GM23248 (cell line): ENCODE measurements at places on chromosomes 2 and 18. TPM values are rescaled to one million over a fixed set of nuclear protein-coding genes. Genes with fewer than 3 reads are reported as not detected.
A peak's percentile ranks its signal among the peaks of the same experiment; 100 is the strongest.

- no peak overlapping the region for H3K27ac ChIP-seq
- no peaks in the 10 kb centered on the region; the same call in 1 of the 2 replicates for H3K4me1 ChIP-seq
- H3K36me3 ChIP-seq = no peaks in the 10 kb centered on the region
- no peaks in the 10 kb centered on the region for H3K27me3 ChIP-seq
- no peak for DNase-seq
Measured at GRCh38 chr18:3675994-3676393, 226.0 kb downstream of the TGIF1 start.

- DNase-seq = no peak
- peaks cover 10% of the 10 kb centered on the region; the same call in 1 of the 2 replicates for H3K27me3 ChIP-seq
- peaks cover 5% of the 10 kb centered on the region; the same call in 1 of the 2 replicates for H3K4me1 ChIP-seq
- H3K4me3 ChIP-seq = no peak overlapping the region
Measured at GRCh38 chr2:126776255-126776654, 120.3 kb downstream of the GYPC start.

DNA sequence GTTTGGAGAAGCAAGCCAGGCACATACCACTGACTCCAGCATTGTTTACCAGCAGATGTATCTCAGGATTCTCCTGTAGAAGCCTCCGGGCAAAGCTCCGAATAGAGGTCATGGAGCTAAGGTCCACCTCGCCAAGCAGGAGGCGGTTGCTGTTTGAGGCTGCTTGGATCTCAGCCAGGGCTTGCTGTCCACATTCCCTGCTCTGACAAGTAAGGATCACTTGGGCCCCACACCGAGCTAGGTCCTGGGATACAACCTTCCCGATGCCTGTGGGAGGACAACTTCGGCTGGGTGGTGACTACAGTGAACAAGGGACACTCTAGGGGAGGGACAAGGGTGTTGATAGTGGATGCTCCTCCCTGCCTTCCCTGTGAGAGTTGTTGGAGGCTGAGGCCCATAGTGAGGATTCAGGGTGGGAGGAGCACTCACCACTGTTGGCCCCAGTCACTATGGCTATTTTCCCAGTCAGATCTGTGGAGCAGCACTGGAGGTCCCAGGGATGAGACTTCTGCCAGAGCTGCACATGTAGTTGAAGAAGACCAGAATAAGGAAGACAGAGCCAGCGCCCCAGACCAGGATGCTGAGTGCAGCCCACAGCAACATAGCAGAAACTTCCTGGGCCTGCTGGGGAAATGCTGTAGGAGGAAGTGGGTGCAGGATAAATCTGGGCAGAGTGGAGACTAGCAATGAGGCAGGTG, 8.3 kb downstream of the C2orf81 start:
- H3K27me3 ChIP-seq = no peaks in the 10 kb centered on the region
- H3K4me3 ChIP-seq = no peak overlapping the region
- H3K4me1 ChIP-seq = peaks cover 7% of the 10 kb centered on the region; the same call in 1 of the 2 replicates
- no peak for DNase-seq

- H3K27me3 ChIP-seq = no peaks in the 10 kb centered on the region
- DNase-seq = no peak
- H3K4me3 ChIP-seq = no peak overlapping the region
- no peaks in the 10 kb centered on the region for H3K36me3 ChIP-seq
- no peak overlapping the region for H3K27ac ChIP-seq
Measured at GRCh38 chr2:42762823-42763804, 821 bp downstream of the OXER1 start.

GRCh38 chr2:134142903-134143302, 111.0 kb upstream of the MGAT5 start:
- no peaks in the 10 kb centered on the region for H3K27me3 ChIP-seq
- H3K27ac ChIP-seq = no peak overlapping the region
- no peak overlapping the region for H3K4me3 ChIP-seq

DNA sequence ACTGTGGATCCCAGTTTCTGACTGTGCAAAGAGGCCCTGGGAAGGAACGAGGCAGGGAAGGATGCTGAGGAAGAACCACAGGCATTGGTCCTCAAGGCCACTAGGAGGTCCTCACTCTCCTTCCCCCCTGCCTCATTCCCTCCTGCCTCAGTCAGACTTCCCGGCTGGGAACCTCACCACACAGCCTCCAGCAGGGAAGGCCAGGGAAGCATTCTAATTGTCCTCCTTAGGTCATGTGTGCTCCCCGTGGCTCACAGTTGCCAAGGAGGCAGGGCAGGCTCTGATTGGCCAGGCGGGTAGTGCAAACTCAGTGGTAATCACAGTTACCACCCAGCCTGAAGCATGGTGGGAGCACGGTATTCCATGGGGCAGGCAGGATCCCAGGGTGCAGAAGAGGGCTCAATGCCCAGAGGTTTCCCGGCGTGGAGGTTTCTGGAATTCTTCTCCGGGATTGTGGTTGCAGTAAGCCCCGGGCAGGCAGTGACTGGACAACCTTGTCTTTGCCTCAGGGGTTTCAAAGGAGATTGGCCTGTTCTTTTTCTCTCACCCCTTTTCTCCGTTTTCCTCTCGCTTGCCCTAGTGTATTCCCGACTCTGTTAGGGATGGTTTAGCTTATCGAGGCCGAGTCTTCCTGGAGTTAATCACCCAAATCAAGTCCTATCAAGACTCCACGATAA, 27.1 kb downstream of the FER1L5 start:
- peaks cover 11% of the 10 kb centered on the region; the same call in 1 of the 2 replicates for H3K4me1 ChIP-seq
- no peaks in the 10 kb centered on the region for H3K36me3 ChIP-seq
- H3K27me3 ChIP-seq = no peaks in the 10 kb centered on the region
- H3K4me3 ChIP-seq = no peak overlapping the region
- no peak for DNase-seq
- H3K27ac ChIP-seq = no peak overlapping the region

DNA sequence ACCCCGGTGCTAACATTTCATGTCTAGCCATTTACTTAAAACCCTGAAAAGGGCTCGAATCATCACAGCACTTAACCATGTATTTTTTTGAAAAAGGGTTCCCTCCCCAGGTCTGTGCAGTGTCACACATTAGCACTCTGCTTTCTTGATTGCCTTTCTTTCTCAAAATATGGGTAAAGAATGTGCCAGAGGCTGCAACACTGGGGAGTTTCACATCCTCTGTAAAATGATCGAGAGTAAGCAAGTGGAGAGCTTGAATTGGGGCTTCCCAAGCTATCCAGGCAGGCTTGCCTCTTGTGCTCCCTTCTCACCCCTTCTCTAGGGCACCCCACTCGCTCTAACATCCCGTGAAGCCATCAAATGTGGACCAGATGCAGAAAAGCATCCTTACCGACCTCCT, 177.0 kb upstream of the CCDC68 start:
- no peak for DNase-seq
- H3K27me3 ChIP-seq = no peaks in the 10 kb centered on the region; the same call in 1 of the 2 replicates
- H3K27ac ChIP-seq = no peak overlapping the region
- H3K4me1 ChIP-seq = no peaks in the 10 kb centered on the region
- H3K36me3 ChIP-seq = no peaks in the 10 kb centered on the region
- H3K4me3 ChIP-seq = no peak overlapping the region

DNA sequence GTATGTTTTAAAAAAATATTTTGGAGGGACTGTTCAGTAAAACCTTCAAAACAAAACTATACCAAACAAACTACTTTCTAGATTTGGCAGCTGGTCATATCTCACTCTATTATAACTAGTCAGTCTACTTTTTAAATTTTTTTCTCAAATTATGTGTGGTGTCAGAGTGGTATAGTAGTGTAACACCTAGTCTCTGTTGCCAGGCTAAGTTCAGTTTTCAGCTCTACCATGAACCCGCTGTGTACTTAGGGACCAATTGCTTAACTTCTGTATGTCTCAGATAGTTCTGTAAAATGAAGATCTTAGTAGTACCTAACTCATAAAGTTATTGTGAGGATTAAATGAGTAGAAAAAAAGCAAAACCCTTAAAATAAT, 54.3 kb downstream of the GPD2 start:
- no peak for DNase-seq
- H3K27ac ChIP-seq = no peak overlapping the region
- no peaks in the 10 kb centered on the region for H3K27me3 ChIP-seq
- no peaks in the 10 kb centered on the region for H3K36me3 ChIP-seq

GRCh38 chr2:119552902-119553301, 8.7 kb downstream of the CFAP221 start:
- no peak overlapping the region for H3K27ac ChIP-seq
- no peak overlapping the region for H3K4me3 ChIP-seq
- no peak for DNase-seq
- peaks cover 27% of the 10 kb centered on the region for H3K27me3 ChIP-seq
- H3K36me3 ChIP-seq = no peaks in the 10 kb centered on the region

DNA sequence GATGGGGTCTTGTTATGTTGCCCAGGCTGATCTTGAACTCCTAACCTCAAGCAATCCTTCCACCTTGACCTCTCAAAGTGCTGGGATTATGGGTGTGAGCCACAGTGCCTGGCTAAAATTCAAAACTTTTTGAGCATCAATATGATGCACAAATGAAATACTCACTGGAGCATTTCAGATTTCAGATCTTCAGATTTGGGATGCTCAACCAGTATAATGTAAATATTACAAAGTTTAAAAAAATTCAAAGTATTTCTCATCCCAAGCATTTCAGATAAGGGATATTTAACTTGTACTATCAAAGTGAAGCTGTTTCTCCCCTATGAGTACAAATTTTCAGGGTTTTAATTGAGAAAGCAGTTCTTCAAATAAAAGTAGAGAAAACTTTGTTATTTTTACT, 164.1 kb upstream of the CCDC68 start:
- DNase-seq = no peak
- no peak overlapping the region for H3K27ac ChIP-seq
- no peaks in the 10 kb centered on the region for H3K36me3 ChIP-seq
- H3K27me3 ChIP-seq = no peaks in the 10 kb centered on the region
- H3K4me1 ChIP-seq = no peaks in the 10 kb centered on the region
- H3K4me3 ChIP-seq = no peak overlapping the region

DNA sequence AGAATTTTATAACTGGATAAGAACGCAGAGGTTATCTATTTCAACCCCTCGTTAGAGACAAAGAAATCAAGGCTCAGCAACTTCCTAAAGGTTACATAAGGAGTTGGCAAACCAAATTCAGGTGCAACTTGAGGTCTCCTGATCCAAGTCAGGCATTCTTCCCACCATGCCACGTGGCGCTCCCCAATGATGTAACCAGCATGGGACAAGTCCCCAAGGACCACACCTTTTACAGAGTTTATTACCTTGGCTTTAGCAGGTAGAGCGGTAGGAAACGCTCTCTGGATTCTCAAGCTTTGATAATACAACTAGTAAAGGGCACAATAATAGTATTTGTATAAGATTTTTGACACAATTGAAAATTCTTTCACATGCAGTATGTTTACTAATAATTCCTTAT, 26.7 kb upstream of the MBOAT2 start:
- H3K4me1 ChIP-seq = peaks cover 11% of the 10 kb centered on the region
- no peaks in the 10 kb centered on the region for H3K27me3 ChIP-seq
- H3K27ac ChIP-seq = no peak overlapping the region
- no peaks in the 10 kb centered on the region for H3K36me3 ChIP-seq
- no peak overlapping the region for H3K4me3 ChIP-seq

GRCh38 chr18:45617284-45617683, 2.0 kb downstream of the SLC14A2 start:
- 0 out of 2 replicates have a peak, but pooled peaks cover 4% of the 10 kb centered on the region for H3K27me3 ChIP-seq
- no peak overlapping the region for H3K4me3 ChIP-seq
- no peak overlapping the region for H3K27ac ChIP-seq
- peaks cover 16% of the 10 kb centered on the region for H3K4me1 ChIP-seq
- peak; percentile 97 for DNase-seq

DNA sequence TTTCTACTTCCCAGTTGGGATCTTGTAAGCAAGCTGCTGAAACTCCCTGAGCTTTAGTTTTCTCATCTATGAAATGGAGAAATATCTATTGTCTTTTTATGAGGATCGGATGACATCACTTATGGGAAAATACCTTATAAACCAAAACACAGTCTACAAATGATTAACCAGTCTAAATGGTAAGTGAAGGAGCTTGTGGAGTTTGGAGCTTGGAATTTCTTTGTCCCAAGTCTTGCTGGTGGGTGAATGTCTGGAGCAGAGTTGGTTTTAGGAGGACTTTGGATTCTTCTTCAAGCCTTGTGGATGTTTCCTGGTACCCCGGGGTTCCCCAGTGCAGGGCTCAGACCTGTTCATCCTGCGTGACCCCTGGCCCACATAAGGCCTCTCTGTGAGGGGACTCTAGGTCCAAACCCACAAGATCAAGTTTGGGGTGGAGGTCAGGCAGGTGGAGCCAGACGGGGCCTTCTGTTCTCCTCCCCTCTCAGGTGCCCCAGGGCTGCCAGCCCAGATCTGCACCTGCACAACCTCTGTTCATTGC, 43.2 kb downstream of the FOSL2 start:
- H3K36me3 ChIP-seq = no peaks in the 10 kb centered on the region
- H3K4me3 ChIP-seq = no peak overlapping the region
- H3K27me3 ChIP-seq = no peaks in the 10 kb centered on the region
- no peak for DNase-seq
- H3K27ac ChIP-seq = no peak overlapping the region

- no peak overlapping the region for H3K27ac ChIP-seq
- H3K4me1 ChIP-seq = peaks cover 43% of the 10 kb centered on the region
- H3K27me3 ChIP-seq = no peaks in the 10 kb centered on the region
- H3K4me3 ChIP-seq = no peak overlapping the region
- H3K36me3 ChIP-seq = no peaks in the 10 kb centered on the region
Measured at GRCh38 chr2:234254783-234255521, 204.4 kb downstream of the SPP2 start.

GRCh38 chr2:153387203-153387602, 91.4 kb downstream of the RPRM start:
- H3K27me3 ChIP-seq = no peaks in the 10 kb centered on the region
- H3K27ac ChIP-seq = no peak overlapping the region
- no peak overlapping the region for H3K4me3 ChIP-seq
- no peaks in the 10 kb centered on the region for H3K4me1 ChIP-seq
- no peak for DNase-seq

The ALKAL2 gene
- not detected in 2 replicates for polyA plus RNA-seq

The DOCK10 gene
- polyA plus RNA-seq = 6.1 and 8.5 TPM in 2 replicates

The FTCDNL1 gene
- 1.6 and 1.9 TPM in 2 replicates for polyA plus RNA-seq

The EGR4 gene
- polyA plus RNA-seq = 0.08 TPM in 1 of 2 replicates, not detected in the other

The ZAP70 gene
- not detected in 2 replicates for polyA plus RNA-seq

The LONRF2 gene
- polyA plus RNA-seq = not detected in 2 replicates

The IL36RN gene
- not detected in 2 replicates for polyA plus RNA-seq

The GPR75 gene
- polyA plus RNA-seq = 0.16 and 0.23 TPM in 2 replicates
